ENCODE measurements at places on chromosomes 12 and 14.

DNA sequence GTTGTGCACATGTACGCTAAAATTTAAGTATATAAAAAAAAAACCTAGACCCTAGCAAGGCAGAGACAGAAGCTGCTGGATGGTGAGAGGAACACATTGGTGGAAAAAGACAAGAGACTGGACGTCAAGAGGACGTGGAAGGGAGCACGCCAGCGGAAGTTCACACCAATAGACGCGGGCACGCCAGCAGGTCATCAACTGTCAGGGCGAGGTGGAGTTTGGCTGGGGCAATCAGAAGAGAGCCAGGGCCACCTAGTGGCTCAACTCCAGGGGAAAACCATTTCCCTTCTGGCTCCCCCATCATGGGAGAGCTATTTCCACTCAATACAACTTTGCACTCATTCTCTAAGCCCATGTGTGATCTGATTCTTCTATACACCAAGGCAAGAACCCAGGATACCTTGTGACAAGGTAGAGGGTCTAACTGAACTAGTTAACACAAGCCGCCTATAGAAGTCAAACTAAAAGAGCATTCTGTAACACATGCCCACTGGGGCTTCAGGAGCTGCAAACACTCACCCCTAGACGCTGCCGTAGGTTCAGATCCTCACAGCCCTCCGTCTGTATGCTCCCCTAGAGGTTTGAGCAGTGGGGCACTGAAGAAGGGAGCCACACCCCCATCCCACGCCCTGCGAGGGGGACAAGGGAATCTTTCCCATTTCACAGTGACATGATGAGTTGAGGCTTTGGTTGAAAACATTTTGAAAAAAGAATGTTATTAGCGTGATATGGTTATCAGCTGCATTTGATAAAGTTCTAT is 702.7 kb downstream of the TMTC2 start:
- DNase-seq, result no peak

GRCh38 chr12:57516617-57517153 is 3.6 kb downstream of the DDIT3 start:
- no peak for DNase-seq

GRCh38 chr14:68541178-68541896 is 251.5 kb downstream of the ZFP36L1 start:
- DNase-seq, result no peak

DNA sequence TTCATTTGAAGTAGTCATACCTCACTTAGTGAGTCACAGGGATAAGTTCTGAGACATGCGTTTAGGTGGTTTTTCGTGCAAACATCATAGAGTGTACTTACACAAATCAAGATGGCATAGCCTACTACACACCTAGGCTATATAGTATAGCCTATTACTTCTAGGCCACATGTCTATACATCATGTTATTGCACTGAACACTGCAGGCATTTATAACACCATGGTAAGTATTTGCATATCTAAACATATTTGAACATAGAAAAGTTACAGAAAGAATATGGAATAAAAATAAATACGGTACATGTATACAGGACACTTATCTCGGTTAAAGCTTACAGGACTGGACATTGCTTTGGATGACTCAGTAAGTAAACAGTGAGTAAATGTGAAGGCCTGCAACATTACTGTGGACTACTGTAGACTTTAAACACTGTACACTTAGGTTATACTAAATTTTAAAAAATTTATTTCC is 670.6 kb downstream of the SLC16A7 start:
- DNase-seq, result peak; percentile 12

DNA sequence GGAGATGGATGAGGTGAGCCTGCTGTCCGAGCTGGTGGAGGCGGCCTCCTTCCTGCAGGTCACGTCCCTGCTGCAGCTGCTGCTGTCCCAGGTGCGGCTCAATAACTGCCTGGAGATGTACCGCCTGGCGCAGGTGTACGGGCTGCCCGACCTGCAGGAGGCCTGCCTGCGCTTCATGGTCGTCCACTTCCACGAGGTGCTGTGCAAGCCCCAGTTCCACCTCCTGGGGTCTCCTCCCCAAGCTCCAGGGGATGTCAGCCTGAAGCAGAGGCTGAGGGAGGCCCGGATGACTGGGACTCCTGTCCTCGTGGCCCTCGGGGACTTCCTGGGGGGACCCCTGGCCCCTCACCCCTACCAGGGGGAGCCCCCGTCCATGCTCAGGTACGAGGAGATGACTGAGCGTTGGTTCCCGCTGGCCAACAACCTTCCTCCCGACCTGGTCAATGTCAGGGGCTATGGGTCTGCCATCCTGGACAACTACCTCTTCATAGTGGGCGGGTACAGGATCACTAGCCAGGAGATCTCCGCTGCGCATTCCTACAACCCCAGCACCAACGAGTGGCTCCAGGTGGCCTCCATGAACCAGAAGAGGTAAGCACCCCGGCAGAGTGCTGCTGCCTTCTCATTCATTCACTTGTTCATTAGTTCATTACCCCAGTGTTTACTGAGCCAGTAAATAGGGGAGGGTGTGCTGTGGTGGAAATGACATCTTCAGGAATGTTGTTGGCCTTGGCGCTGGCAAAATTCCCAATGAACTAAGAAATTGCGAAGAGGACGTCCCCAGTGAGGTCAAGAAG is 774 bp upstream of the MANSC4 start:
- peak; percentile 72 for DNase-seq

- DNase-seq, result no peak
These were observed 1187.3 kb upstream of the SEL1L start for GRCh38 chr14:82720946-82721345.

DNA sequence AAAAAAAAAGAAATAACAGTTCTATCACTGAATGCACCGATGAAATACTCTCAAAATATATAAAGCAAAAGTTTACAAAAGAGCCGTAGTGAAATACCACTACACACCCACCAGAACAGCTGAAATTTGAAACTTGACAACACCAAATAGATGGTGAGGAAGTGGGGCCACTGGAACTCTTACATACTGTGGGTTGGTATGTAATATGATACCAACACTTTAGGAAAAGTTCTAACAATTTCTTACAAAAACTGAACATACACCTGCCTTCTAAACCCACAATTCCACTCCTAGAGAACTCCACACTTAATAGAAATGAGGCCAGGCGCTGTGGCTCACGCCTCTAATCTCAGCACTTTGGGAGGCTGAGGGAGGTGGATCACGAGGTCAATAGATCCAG is 14.1 kb downstream of the EIF5 start:
- no peak for DNase-seq

- no peak for DNase-seq
These were observed 120.6 kb downstream of the PRICKLE1 start for GRCh38 chr12:42468921-42469320.

DNA sequence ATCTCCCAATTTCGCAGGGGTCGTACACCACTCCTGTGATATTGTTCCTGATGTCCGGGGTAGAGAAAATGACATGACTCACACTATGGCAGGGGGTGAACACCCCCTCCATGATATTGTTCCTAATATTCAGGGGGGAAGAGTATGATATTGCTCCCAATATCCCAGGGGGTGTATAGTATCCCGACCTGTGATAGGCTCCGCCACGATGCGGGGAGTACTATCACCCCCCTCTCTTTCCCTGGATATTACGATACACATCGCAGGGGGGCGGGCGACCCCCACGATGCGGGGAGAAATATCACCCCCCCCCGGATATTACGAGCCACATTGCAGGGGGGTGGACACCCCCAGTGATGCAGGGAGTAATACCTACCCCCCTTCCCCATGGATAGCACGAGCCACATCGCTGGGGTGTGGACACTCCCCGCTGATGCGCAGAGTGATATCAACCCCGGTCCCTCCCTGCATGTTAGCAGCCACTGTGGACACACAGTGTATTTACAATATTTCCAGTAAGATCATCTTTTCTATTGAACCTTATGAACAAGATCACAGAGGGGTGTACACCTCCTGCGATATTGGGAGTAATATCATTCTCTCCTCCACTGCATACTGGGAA is 17.7 kb downstream of the SMIM41 start:
- no peak for DNase-seq

DNA sequence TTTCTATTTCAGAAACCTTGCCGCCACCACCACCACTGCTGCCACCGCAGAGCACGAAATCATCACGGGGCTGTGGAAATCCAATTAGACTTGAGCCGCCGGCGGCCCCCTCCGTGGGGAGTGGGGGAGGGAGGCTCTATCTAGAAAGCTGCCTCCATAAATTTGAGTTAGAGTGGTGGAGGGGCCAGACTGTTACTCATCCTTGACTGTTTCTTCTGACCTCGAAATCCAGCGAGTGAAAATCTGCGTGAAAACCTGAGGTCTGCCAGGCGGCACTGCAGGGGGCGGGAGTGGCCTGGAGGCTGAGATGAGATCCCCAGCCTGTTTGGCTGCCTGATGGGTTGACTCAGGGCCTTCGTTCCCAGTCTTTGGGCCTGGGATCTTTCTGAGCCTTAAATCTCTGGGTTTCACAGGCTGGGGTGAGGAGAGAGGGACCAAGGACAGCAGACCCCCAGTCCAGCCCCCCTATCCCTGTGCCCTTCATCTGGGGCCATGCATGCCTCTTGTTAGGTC is 29.9 kb downstream of the TSPAN9 start:
- no peak for DNase-seq

DNA sequence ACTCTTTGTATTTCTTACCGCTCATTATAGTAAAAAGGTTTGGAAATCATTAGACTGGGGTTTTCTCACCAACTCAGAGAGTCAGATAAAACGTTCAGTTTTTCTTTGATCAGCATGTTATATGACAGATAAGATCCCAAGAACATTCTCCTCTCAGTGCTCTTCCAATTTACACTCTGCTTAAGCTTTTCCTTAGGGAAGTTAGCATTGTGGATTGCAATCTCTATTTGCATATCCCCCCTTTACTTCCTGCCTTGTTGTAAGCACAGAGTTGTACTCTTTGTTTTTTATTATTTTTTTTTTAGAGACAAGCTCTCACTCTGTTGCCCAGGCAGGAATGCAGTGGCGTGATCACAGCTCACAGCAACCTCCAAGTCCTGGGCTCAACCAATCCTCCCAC is 11.4 kb upstream of the CFAP54 start:
- DNase-seq, result no peak

DNA sequence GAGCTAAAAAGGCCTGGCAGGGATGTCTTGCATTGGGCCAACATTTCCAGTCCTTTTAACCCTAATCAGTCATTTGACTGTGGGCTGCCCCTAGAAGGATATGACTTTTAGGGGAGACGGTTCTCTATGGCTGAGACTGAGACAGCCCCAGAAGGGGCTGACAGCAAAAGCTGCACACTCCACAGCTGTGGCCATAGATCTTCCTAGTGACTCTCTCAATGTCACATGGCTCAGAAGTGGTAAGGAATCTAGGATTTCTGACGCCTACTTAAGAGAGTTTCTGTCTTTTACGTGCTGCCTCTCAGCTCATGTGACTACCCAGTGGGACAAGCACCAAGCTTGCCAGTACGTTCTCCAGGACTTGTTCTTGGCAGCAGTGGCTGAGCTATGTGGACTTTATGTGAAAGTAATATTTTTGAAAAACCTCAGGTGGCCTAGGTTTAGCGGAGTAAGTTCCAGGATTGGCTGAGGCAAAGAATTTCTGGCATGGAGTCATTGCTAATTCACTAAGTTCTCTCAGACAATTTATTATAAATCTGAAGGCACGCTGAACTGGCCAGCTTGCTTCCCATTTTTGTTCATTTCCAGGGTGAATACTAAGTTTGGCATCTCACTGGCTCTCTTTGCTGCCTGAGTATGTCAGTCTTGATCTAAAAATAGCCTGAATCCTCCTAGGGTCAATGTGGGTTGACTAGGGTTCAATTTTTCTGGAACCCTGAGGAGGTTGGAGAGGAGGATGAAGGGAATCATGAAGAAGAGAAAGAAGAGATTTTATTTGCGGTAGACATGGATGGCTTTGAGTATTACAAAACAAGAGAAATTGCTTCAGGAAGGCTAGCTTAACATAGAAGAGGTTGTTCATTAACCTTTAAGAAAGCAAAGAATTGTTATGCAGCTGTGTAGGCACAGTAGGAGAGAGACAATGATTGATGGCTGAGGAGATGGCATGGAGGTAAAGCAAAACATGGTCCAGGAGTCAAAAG is 271.8 kb downstream of the AEBP2 start:
- DNase-seq, result no peak

DNA sequence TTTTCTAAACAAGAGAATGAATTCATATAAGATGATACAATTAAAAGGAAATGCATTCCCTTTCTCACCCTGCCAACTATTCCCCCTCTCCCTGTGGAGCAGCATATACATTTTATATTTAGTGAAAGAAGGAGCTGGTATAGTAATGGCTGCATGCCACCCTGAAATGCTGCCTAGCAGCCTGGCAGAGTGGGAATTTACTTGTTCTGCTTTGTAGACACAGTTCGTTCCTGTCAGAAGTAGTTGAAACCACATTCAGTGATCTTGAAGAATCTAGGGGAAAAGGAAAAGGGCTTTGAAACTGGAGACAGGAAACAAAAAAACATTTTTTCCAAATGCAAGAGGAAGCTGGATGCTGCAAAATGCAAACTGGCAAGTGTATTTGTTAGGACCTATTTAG is 176.0 kb upstream of the PLEKHA5 start:
- DNase-seq, result no peak

GRCh38 chr12:92912052-92912451 is 17.0 kb downstream of the EEA1 start:
- DNase-seq, result no peak
